ENCODE measurements at places on chromosomes 16 and 17.

DNA sequence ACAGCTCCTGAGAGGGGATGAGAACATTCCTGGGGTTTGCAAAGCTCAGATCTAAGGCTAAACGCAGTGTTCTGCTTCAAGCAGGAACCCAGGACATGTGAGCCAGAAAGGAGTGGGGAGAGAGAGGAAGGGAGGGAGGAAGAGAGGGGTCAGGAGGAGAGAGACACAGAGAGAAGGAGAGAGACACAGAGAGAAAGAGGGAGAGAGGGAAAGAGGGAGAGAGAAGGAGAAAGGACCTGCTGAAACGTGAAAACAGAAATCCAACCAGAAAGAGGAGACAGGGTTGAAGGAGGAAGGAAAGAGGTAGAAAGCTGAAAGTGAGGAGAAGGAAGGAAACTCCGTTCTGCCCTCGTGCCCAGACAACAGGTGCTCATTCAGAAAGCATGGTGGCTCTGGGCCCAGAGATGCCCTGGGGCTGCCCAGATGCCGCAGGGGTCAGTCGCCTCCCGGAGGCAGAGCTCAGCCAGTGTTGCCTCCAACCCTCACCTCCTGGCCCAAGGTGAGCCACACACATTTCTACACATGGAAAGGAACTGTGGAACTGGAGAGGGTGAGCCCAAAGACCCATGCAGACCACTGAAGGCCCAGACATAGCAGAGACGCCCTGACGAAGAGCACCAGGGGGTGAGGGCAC is 49.0 kb upstream of the ENPP7 start:
- no peak for DNase-seq

- no peak for DNase-seq
Measured at GRCh38 chr17:66533572-66533971, 231.2 kb downstream of the PRKCA start.

DNA sequence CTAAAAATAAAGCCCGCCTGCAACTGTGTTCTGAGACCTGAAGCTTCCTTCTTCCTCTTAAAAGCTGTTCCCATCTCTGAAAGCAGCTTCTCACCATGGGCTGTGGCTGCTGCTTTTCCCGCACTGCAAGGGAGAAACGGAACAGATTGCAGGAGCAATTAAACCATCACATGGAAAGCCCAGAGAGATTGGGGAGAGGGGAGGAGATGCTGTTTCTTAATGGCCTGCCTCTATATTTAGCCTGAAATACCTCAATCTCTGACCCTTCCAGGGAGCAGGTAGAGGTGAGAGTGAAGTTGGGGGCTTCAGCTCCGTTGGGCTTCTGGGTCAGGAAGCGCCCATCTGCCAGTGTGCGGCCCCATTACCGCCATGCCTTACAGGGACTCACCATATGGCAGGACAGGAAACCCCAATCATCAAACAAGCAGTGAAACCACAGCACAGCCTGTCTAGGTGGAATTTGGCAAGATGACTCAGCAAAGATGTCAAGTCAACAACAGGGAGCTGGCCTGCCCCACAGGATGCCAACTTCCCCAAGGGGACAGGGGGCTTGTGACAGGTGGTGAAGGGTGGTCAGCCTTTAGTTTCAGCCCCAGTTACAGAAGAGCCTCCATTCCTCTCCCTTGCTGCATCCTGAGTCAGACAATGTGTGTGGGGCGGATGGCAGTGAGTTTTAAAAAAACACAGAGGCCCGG is 286.6 kb upstream of the CCL2 start:
- no peak for DNase-seq

DNA sequence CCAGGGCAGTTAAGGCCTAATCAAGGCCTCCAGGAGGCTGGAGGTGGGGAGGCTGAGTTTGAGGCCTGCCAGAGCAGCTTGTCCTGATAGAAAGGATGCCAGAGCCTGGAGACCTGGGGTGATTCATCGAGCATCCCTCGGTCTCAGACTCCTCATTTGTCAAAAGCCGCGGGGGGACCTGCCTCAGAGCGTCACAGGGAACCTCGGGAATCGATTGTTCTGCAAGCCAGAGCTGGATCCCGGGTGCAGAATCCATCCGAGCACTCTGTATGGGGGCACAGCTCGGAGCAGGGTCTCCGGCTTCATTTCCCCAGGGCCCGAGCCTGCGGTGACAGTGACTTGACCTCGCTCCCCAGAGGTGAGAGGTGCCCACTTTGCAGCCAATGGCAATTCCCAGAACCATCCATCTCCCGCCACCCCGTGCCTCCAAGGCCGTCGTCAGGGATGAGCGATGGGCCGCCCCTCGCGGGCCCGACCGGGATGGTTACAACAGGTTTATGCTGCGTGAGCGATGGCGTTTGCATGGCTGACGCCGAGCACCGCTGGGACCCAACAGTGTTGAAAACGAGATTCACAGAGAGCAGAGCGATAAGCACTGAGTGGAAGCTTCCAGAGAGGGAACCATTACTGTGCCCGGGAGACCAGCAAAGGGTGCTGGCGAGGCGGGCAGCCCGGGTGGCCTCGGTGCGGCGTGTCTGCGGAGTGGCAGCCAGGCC is 117.1 kb upstream of the GSE1 start:
- DNase-seq = no peak

DNA sequence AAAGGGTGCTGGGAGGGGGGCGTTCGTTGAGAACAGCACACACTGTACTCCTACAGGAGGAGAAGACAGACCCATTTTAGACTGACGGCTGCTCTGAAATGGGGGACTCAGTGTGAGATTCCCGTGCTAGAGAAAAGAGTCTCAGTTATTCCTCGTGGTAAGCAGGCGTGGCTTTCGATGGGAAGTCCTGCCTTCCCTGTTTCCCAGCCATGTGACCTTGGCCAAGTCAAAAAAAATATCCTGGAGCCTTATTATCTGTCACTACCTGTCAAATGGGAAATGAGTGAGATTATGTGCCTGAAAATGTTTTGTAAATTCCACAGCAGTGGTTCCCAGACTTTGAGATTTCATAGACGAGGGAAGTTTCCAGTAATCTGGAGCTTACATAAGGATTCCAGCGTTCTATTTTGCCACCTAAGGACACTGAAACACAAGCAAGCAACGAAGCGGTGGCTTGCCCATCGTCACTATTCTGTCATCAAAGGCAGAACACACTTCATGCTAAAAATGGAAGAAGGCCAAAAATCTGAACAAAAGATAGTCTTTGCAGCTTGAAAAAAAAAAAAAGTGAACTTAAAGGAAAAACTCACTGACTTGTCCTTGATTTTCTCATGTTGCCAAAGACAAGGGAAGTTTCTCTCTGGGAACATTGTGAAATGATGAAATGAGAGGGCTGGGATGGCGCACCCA is 253.4 kb upstream of the RPL38 start:
- no peak for DNase-seq

- no peak for DNase-seq
Measured at GRCh38 chr17:68595986-68596385, 5.2 kb downstream of the FAM20A start.

DNA sequence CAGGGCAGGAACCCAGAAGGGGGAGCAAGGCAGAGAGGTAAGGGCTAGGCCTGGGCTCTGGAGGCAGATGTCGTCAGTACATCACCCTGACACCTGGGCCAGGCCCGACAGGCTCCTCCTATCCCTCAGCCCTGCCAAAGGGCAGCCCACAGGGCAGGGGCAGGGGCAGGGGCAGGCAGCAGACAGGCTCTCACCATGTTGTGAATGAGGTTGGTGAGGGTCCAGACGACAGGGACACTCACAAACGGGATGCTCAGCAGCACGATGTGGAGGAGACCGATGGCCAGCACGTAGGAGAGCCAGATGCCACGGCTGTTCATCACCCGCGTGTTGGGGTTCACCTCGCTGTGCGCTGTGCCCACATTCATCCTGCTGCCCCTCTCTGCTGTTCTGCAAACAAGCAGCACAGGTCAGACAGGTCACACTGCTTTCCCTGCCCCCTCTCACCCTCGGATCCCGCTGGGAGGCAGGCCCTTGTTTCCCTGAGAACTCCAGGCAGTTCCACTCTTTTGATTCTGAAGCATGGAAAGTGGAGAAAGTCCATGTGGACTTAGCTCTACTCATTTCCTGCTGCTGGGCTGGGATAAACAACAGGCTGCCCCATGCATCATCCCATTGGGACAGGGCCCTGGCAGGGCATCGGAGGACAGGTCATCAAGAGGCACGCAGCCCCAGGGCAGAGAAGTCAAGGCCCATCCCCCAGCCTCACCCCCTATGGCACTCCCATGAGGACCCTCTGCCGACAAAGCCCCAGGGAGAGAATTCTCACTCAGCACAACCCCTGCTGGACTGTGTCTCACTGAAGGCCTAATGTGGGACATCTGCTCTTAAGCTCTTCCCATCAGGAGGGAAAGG is 3.3 kb downstream of the ORMDL3 start:
- DNase-seq = no peak

DNA sequence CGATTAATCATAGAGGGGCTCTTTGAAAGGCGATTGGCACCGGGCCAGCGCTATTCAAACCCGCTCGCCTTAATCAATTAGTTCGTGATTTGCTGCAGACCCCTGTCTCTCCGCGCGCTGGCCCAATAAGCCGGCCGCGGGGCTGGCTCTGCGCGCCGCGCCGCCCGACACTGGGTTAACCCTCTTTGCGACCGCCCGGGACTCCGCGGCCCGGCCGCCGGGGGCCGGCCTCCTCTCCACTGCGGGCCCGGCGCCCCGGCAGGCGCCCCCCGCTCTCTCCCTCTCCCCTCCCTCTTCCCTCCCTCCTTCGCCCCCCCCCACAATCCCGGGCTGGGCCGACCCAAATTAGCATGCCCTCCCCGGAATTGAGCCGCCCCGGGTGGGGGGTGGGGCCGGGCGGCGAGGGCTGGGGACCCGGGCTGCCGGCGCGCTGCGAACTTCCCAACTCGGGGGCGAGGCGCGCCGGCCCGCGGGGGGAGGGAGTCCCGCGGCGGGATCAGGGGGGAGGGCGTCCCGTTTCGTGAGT is 428 bp upstream of the SALL1 start:
- peak; percentile 55 for DNase-seq

DNA sequence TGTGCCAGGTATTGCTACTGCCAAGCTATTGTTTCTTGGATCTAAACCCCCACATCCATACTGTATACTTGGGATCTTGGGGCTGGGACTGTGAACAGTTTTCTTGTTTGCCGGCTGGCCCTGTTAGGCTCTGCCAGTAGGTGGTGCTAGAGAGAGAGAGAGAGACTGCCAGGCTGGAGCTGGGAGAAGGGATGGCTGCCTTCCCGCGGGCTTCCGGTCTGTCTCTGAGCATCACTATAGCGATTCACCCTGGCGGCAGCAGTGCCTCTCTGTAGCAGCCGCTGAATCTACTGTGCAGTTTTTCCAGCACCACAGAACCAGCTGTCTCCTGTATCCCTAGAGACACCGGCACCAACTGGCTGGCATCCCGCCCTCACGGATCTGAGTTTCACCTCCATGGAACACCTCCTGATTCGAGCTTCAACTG is 201.2 kb downstream of the UTP18 start:
- DNase-seq = peak; percentile 95

- DNase-seq = no peak
Measured at GRCh38 chr17:36722903-36723263, 121.5 kb downstream of the MRM1 start.

GRCh38 chr17:66580184-66580955 is 254.5 kb upstream of the CACNG5 start:
- no peak for DNase-seq

- DNase-seq = no peak
Measured at GRCh38 chr17:78357672-78358537, 2.0 kb downstream of the SOCS3 start.

GRCh38 chr16:48432136-48432535 is 46.9 kb upstream of the SIAH1 start:
- DNase-seq = no peak

DNA sequence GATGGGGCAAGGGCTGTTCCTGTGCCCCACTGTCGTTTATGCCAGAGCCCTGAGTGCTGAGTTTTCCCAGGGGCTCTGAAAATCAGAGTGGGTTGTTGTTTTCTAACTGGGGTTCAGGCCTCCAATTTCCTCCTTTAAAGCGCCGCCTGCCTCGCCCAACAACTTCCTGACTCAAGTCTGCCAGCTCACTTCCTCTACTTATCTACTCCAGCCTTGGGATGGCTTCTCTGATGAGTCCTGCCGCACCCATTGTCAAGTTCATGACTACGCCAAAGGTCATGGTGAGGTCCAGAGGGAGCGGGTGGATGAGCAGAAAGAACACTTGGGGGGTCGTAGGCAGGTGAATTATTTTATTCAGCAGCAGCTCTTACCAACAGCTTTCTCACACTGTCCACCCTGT is 104.7 kb downstream of the UTP18 start:
- DNase-seq = no peak

DNA sequence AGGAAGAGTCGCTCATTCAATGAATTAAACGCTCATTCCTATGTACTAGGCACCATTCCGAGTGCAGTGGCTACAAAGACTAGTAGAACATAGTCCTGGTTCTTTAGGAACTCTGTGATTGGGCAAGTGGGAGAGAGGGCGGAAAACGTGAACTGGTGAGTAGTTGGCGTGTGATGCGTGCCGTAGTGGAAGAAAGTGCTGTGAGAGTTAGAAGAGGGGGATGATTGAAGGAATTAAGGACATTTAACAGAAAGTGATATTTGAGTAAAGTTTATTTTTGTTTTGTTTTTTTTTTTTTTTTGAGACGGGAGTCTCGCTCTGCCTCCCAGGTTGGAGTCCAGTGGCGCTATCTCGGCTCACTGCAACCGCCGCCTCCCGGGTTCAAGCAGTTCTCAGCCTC is 7.9 kb upstream of the SLFN14 start:
- DNase-seq = peak; percentile 41

GRCh38 chr17:11853321-11854151 is 143.7 kb downstream of the ZNF18 start:
- no peak for DNase-seq

DNA sequence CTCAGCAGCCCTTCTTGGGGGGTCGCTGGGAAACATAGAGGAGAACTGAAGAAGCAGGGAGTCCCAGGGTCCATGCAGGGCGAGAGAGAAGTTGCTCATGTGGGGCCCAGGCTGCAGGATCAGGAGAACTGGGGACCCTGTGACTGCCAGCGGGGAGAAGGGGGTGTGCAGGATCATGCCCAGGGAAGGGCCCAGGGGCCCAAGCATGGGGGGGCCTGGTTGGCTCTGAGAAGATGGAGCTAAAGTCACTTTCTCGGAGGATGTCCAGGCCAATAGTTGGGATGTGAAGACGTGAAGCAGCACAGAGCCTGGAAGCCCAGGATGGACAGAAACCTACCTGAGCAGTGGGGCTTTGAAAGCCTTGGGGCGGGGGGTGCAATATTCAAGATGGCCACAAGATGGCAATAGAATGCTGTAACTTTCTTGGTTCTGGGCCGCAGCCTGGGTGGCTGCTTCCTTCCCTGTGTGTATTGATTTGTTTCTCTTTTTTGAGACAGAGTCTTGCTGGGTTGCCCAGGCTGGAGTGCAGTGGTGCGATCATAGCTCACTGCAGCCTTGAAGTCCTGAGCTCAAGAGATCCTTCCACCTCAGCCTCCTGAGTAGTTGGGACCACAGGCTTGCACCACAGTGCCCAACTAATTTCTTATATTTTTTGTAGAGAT is 3.4 kb downstream of the STH start:
- peak; percentile 69 for DNase-seq

GRCh38 chr16:86577314-86577971 is 906 bp upstream of the FOXL1 start:
- peak; percentile 13 for DNase-seq

All from NCI-H524 (cell line).